Esophagus muscularis mucosa (tissue), 4 donors: ENCODE measurements at places on chromosomes 7 and 10. TPM values are rescaled to one million over a fixed set of nuclear protein-coding genes. Genes with fewer than 3 reads are reported as not detected.

The TET1 gene
- total RNA-seq: 8.6 TPM

The AKR1D1 gene
- total RNA-seq: not detected

The NPVF gene
- not detected for total RNA-seq

DNA sequence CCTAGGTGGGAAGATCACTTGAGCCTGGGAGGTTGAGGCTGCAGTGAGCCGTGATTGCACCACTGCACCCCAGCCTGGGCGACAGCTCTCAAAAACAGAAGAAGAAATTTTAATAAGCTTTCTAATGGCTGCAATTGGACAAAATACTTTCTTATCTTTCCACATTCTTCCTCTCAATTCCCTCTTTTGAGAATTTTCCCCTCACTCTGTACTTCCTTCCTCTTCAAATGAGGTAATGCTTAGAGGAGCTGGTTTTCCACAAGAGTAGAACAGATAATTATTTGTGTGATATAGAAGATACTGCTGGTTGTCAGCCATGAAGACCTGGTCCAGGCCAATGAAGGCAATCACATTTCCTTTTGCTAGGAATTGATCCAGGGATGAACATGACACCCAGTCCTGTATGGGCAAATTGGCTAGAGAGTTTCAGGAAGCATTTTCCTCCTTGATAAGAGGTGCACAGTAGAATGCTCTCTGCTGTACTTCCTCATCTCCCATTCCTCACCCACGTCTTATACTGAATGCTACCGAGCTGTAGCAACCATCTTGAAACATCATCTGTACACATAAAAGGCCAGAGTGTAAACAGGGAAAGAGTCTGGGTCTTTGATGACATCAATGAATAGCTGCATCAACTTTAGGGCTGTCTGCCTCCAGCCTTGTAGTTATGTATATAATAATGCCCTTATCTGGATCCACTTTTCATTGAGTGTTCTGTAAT is 103.9 kb downstream of the CDK6 start:
- DNase-seq: no peak
- peak overlapping the region; percentile 28 for H3K27ac ChIP-seq
- H3K4me3 ChIP-seq: no peak overlapping the region

The LRRD1 gene
- total RNA-seq: 0.19 TPM

DNA sequence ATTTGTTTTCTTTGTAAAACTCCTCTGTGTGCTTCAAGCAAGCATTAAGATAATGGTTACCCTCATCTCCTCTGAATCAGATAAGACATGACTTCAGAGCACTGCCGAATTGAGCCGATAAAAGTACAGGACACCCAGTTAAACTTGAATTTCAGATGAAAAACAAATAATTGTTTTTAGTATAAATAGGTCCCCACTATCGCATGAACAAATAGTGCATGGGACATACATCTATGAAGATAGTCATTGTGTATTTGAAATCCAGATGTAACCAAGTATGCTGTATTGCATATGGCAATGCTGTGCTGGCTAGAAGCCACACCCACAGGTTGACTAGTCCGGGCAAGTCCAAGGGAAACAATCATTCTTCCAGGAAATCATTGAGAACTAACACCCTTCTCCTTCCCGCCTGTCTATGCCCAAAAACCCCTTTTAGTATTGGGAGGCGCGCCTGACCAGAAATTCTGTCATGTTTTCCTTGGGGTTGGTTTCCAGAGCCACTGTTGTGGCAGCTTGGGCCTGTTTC is 12.6 kb upstream of the FGFR2 start:
- peaks cover 13% of the 10 kb centered on the region for H3K4me1 ChIP-seq
- no peak for DNase-seq
- no peak overlapping the region for H3K4me3 ChIP-seq
- no peak overlapping the region for H3K27ac ChIP-seq
- H3K36me3 ChIP-seq: no peaks in the 10 kb centered on the region
- H3K27me3 ChIP-seq: no peaks in the 10 kb centered on the region

DNA sequence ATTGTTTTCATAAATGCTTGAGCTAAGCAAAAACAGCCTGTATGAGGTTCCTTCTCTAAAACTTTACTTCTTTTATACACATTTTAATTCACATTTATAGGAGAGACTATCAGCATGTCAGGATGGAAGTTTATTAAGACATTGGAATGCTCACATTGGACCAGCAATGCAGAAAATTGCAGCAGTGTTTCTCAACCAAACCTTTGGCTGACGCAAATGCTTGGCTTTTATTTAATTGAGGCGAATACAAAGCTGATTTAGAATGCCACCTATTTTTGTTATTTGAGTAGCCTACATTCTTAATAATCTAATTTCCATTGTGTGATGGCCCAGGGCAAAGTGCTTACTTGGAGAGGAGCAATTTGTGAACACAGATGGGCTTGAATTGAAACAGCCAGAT is 283.2 kb downstream of the ARL4A start:
- no peaks in the 10 kb centered on the region for H3K27me3 ChIP-seq
- no peak for DNase-seq
- H3K4me1 ChIP-seq: no peaks in the 10 kb centered on the region
- H3K27ac ChIP-seq: no peak overlapping the region
- H3K4me3 ChIP-seq: no peak overlapping the region

- no peaks in the 10 kb centered on the region for H3K4me1 ChIP-seq
- DNase-seq: no peak
- no peak overlapping the region for H3K4me3 ChIP-seq
- no peaks in the 10 kb centered on the region for H3K36me3 ChIP-seq
- no peak overlapping the region for H3K27ac ChIP-seq
Measured at GRCh38 chr10:93554760-93555432, 11.6 kb upstream of the FFAR4 start.

The NUTM2D gene
- 2.5 TPM for total RNA-seq

The FOXP2 gene
- 53.2 TPM for total RNA-seq

GRCh38 chr7:79332091-79332490 is 121.4 kb downstream of the MAGI2 start:
- no peak overlapping the region for H3K27ac ChIP-seq
- H3K27me3 ChIP-seq: no peaks in the 10 kb centered on the region
- peaks cover 6% of the 10 kb centered on the region for H3K4me1 ChIP-seq
- DNase-seq: no peak
- H3K4me3 ChIP-seq: no peak overlapping the region
- H3K36me3 ChIP-seq: no peaks in the 10 kb centered on the region

The SORCS3 gene
- 0.50 TPM for total RNA-seq

The OR2A42 gene
- total RNA-seq: not detected

- peaks cover 26% of the 10 kb centered on the region for H3K4me1 ChIP-seq
- no peak for DNase-seq
- H3K27me3 ChIP-seq: no peaks in the 10 kb centered on the region
- H3K4me3 ChIP-seq: no peak overlapping the region
Measured at GRCh38 chr10:7337431-7338171, 73.2 kb downstream of the SFMBT2 start.

GRCh38 chr7:155230169-155230593 is 67.5 kb upstream of the INSIG1 start:
- peaks cover 10% of the 10 kb centered on the region for H3K4me1 ChIP-seq
- H3K4me3 ChIP-seq: no peak overlapping the region
- H3K27ac ChIP-seq: no peak overlapping the region

DNA sequence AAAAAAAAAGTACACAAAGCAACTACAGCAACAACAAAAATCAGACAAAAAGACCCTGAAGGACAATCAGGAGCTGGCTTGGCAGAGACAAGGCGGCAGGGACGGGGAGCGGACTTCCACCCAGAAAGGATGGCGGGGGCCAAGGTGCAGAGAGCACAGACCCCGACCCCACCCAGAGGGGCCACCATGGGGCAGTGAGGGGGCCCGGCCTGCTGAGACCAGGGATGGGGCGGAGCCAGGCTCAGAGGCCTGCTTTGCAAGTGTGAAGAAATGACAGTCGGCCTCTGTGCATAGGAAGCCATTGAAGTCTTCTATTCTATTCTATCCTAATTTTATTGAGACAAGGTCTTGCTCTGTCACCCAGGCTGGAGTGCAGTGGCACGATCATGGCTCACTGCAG is 82.0 kb downstream of the ELFN1 start:
- no peak for DNase-seq
- no peaks in the 10 kb centered on the region for H3K27me3 ChIP-seq
- H3K27ac ChIP-seq: no peak overlapping the region
- H3K4me1 ChIP-seq: peaks cover 3% of the 10 kb centered on the region
- H3K36me3 ChIP-seq: no peaks in the 10 kb centered on the region

DNA sequence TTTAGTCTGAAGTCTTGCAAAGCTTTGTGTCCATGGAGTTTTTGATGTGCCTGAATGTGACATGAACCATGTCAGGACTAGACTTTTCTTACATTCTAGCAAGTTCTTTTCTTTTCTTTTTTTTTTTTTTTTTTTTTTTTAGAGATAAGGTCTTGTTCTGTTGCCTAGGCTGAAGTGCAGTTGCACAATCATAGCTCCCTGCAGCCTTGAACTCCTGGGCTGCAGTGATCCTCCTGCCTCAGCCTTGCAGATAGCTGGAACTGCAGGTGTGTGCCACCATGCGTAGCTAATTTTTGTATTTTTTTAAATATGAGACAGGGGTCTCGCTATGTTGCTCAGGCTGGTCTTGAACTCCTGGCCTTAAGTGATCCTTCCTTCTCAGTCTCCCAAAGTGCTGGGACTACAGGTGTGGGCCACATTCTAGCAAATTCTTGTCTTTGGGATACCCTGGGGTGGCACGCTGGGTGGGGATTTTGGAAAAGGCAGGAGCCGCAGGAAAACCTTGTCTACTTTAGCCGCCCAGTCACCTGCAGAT is 152.8 kb downstream of the SVIL start:
- H3K4me1 ChIP-seq: peaks cover 98% of the 10 kb centered on the region
- H3K36me3 ChIP-seq: peaks cover 91% of the 10 kb centered on the region
- no peak for DNase-seq
- H3K27ac ChIP-seq: peak overlapping the region; percentile 57

GRCh38 chr7:31204071-31204470 is 136.5 kb downstream of the NEUROD6 start:
- DNase-seq: no peak
- H3K4me1 ChIP-seq: no peaks in the 10 kb centered on the region
- no peaks in the 10 kb centered on the region for H3K36me3 ChIP-seq
- H3K27me3 ChIP-seq: no peaks in the 10 kb centered on the region

- no peak for DNase-seq
- peak within 1 kb of the TSS; percentile 85 for H3K4me3 ChIP-seq
- peak within 1 kb of the TSS; percentile 94 for H3K27ac ChIP-seq
Measured at GRCh38 chr10:24723788-24724380, at the start of gene ARHGAP21. Gene ARHGAP21 (minus strand): TSS chr10:24723887. CDS start chr10:24721899, 1,988 bp downstream.

The HBP1 gene
- 60.4 TPM for total RNA-seq

DNA sequence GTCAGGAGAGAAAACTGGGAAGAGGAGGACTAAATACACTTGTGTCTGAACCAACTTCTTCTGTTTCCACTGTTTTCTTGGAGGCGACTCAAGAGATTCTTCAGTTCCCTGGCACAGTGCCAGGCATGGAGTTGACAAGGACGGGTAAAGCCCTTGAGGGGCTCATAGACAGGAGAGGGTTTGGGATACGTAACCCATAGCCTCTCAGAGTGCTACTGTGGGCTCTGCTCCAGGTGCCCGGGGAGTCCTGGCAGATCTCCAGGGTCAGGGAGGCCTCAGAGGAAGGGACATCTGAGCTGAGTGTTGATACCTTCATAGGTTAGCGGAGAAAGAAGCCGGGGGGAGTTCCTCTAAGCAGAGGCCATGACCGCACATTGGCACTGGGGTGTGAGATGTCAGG is 42.0 kb downstream of the GALNT17 start:
- H3K27ac ChIP-seq: no peak overlapping the region
- no peaks in the 10 kb centered on the region for H3K27me3 ChIP-seq
- no peak overlapping the region for H3K4me3 ChIP-seq
- H3K36me3 ChIP-seq: no peaks in the 10 kb centered on the region
- H3K4me1 ChIP-seq: no peaks in the 10 kb centered on the region
- no peak for DNase-seq

The HOXA3 gene
- 11.4 TPM for total RNA-seq

- H3K4me3 ChIP-seq: no peak overlapping the region
- no peaks in the 10 kb centered on the region for H3K27me3 ChIP-seq
- H3K36me3 ChIP-seq: no peaks in the 10 kb centered on the region
- no peak for DNase-seq
- H3K27ac ChIP-seq: no peak overlapping the region
Measured at GRCh38 chr10:69944761-69945160, 107.9 kb upstream of the MACROH2A2 start.

DNA sequence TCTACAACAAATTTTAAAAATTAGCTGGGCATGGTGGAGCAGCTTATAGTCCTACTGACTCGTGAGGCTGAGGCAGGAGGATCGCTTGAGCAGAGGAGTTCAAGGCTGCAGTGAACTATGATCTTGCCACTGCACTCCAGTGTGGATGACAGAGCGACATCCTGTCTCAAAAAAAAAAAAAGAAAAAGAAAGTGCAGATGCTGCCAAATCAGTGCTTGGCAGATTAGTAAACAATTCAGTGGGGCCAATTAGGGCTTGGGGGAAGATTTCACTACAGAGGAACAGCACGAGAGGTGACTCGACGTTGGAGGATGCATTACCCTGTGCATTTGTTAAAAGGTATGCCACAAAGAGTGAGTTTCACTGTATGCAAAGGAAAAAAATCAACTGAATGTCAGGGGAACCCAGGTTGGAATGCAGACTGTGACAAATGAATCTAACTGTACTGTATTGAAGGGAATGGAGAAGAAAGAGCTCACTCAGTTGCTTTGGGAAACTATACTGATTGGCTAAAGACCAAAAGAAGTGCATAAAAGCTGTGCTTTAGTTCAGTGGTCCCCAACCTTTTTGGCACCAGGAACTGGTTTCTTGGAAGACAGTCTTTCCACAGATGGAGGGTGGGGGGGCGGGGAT is 31.6 kb downstream of the GARIN1A start:
- no peaks in the 10 kb centered on the region for H3K4me1 ChIP-seq
- no peaks in the 10 kb centered on the region for H3K36me3 ChIP-seq
- DNase-seq: no peak
- no peak overlapping the region for H3K27ac ChIP-seq

DNA sequence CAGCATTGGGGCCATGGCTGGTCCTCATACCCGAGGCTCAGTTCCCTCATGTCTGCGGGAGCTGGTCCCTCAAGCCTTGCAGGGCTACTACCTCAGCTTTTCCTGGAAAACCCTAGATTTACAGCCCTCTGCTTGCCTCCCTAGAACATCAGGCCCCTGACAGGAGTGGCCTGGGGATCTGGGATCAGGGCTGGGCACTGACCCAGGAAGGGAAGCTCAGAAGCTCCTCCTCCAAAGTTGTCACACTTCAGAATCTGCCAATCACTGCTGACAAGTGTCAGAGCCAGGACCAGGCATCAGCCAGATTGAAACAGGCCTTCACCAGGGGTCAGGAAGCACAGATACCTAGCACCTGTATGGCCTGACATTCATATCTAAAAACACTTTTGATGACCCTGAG is 115.2 kb downstream of the GRID1 start:
- H3K27ac ChIP-seq: no peak overlapping the region
- H3K4me1 ChIP-seq: no peaks in the 10 kb centered on the region
- no peaks in the 10 kb centered on the region for H3K27me3 ChIP-seq
- DNase-seq: no peak
- H3K4me3 ChIP-seq: no peak overlapping the region

- no peaks in the 10 kb centered on the region for H3K27me3 ChIP-seq
- no peak for DNase-seq
- no peaks in the 10 kb centered on the region for H3K4me1 ChIP-seq
- no peak overlapping the region for H3K27ac ChIP-seq
- no peaks in the 10 kb centered on the region for H3K36me3 ChIP-seq
Measured at GRCh38 chr10:121276822-121277221, 321.4 kb downstream of the FGFR2 start.
